ENCODE measurements at places on chromosomes 5 and 9.

GRCh38 chr9:88106492-88106891 lies 31.8 kb downstream of the SPATA31C2 start:
- DNase-seq = peak; percentile 72

DNA sequence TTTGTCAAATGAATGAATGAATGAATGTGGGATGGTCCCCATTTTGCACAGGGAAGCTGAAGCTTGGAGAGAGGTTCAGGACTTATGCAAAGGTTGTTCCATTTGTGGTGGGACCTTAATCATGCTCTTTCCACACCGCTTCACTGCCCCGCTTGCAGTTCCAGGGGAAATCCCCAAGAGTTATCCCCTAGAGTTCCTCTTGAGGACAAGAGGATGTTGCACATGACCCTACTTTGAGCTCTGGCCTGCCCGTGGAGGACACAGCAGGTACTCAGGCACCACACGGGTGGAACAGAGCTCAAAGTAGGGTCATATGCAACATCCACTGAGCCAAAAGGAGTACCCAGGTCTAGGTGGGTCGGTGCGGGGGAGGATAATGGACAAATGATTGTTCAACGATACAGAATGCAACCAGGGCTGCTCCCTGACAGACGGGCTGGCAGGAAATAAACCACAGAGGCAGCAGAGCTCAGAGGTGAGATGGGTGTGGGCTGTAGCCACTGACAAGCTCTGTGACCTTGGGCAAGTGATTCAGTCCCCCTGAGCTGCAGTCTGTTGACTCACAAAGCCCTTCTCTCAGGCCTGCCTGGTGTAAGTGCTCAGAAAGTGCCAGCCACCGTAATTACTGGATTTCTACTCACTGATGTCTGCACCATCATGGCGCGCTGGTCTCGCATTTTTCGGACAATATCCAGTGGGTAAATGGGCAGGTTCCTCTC lies 60.3 kb upstream of the EPB41L4B start:
- DNase-seq = peak; percentile 29

- DNase-seq = peak; percentile 88
These were observed 31.1 kb downstream of the OR2K2 start for GRCh38 chr9:111298731-111299598.

- no peak for DNase-seq
These were observed 92.1 kb upstream of the DAP start for GRCh38 chr5:10853154-10853553.

- DNase-seq = peak; percentile 31
These were observed 1819.8 kb upstream of the C9orf72 start for GRCh38 chr9:29393064-29393463.

GRCh38 chr9:100670719-100671118 lies 92.8 kb downstream of the CAVIN4 start:
- no peak for DNase-seq

GRCh38 chr5:51053361-51053760 lies 329.9 kb upstream of the ISL1 start:
- DNase-seq = no peak

DNA sequence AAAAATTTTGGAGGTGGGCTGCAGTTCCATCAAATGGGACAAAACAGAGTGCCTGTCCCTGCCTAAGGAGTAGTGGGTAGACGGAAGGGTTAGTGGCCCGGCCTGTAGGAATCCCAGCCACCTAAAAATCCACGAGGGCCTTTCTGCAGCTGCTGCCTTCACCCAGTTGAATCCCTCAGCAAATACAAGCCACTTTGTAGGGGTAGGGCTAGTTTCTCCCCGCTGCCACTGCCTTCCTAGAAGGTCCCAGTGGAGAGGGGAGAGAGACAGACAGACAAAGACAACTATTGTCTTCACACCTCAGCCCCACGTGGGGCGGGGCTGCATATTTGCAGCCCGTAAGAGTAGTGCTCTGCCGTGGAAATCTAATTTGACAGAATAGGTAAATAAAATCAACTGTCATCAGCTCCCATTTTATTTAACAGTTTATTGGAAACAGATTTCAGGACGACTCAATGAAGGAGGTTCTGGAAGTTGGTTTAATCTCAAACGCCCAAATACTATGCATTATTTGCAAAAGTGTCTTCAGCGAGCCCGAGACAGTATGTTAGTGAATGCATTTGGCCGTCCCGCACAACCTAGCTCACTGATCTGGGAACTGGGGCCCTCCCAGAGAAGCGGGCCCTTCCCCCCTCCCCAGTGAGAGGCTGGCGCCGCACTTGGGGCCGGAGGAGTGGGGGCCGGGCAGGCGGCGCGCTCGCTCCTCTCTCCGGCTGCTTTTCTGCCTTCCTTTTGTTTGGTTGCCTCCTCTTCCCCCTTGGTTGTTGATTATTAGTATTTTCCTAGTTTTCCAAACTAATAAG lies 67.6 kb upstream of the TBCA start:
- no peak for DNase-seq

DNA sequence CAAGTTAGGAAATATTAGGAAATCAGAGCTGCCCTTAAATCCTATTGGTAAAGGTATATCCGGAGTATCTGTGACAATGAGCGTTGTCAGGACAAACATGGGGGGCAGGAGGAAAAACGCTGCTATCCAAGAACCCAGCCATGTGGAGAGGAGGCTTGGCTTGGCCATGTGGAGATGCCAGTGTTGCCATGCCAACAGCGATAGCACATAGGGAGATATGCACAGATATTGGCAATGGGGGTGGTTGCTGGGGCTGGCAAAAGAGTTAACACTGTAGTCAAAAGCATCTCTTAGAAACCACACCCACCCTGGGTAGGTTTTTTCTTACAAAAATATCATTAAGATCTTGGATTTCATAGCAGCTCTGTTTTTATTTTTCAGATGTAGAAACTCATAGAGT lies 106.4 kb upstream of the ASTN2 start:
- DNase-seq = no peak

- no peak for DNase-seq
These were observed 136.6 kb upstream of the GPR151 start for GRCh38 chr5:146652547-146652946.

- DNase-seq = peak; percentile 55
These were observed at the start of gene UAP1L1 for GRCh38 chr9:137077010-137077747. Gene UAP1L1 (plus strand): TSS chr9:137077517. CDS start chr9:137077533, 16 bp downstream.
